Left ventricle myocardium inferior (tissue), 1 donor: ENCODE measurements at places on chromosomes 7 and 10.

DNA sequence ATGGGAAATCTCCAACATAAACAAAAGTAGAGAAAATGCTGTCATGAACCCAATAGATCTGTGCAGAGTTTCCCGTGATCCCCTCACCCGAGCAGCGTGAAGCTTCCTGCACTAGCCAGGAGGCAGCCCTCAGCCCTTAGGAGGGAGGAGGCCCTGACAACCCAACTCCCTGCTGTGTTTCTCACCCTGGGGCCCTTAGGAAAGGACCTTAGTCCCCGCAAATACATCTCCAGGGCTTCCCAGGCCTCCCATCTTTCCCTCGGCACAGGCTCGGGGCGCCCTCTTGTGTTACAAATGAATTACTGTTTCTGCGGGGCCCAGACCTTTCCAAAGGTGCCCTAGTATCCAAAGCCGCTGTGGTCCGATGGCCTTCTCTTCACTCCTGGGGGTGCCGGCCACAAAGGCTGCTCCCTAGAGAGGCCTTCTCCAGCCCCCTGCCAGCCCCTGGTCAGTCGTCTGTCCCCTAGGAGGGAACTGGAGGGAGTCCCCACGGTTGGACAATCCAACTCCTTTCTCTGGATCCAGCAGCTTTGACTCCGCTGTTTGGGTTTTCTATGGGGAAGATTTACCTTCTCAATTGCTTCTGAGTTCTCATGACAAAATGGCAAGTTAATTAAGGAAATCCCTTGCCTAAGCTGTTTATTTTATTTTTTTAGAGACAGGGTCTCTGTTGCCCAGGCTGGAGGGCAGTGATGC, 49.9 kb upstream of the SH2B2 start:
- no peak overlapping the region for H3K27ac ChIP-seq
- no peaks in the 10 kb centered on the region for H3K27me3 ChIP-seq
- DNase-seq = peak; percentile 50

GRCh38 chr10:1417574-1417973, 319.8 kb downstream of the ADARB2 start:
- H3K27me3 ChIP-seq = peaks cover 90% of the 10 kb centered on the region
- no peaks in the 10 kb centered on the region for H3K36me3 ChIP-seq
- H3K4me1 ChIP-seq = peaks cover 4% of the 10 kb centered on the region
- no peak overlapping the region for H3K27ac ChIP-seq
- DNase-seq = no peak
- no peak overlapping the region for H3K4me3 ChIP-seq

- no peak for DNase-seq
- H3K27me3 ChIP-seq = no peaks in the 10 kb centered on the region
- no peak overlapping the region for H3K4me3 ChIP-seq
- H3K4me1 ChIP-seq = no peaks in the 10 kb centered on the region
- no peaks in the 10 kb centered on the region for H3K36me3 ChIP-seq
Observed at GRCh38 chr7:46653848-46654247, 732.8 kb upstream of the IGFBP3 start.

GRCh38 chr10:50395271-50395670, 144.0 kb upstream of the ASAH2 start:
- no peak for DNase-seq
- no peak overlapping the region for H3K27ac ChIP-seq
- no peaks in the 10 kb centered on the region for H3K27me3 ChIP-seq
- H3K36me3 ChIP-seq = no peaks in the 10 kb centered on the region
- peaks cover 60% of the 10 kb centered on the region for H3K4me1 ChIP-seq

GRCh38 chr10:114839901-114840300, 18.3 kb downstream of the FHIP2A start:
- H3K36me3 ChIP-seq = peaks cover 96% of the 10 kb centered on the region
- H3K27me3 ChIP-seq = no peaks in the 10 kb centered on the region
- no peak for DNase-seq
- H3K27ac ChIP-seq = no peak overlapping the region
- no peak overlapping the region for H3K4me3 ChIP-seq

DNA sequence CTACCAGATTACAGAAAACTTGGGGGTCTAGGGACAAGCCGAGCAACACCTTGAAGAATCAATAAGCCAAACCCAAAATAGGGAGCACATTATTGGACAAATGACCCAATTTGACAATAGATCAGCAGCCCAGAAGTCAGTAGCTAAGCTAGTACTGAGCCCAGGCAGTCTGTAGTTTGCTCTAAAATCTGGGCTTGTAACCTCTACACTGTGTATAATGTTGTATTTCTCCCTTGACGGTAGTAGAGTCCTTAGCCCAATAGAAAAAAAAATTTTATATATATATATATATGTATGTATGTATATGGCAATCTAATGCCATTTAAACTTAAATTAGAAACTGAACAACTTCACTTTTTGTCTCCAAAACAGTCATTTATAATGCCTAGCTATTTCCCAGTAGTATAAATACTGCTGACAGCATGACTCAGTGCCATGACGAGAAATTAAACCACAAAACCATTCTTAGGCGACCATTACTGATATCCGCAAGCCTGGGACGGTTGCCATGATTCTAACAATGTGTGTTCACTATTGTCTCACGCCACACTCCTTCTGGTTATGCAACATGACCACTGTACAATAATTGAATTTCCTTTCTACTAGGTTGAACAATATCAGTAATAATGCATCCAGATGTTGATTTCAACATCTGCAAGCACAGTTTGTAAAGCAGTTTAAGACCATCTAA, 110.5 kb downstream of the IPMK start:
- no peak overlapping the region for H3K4me3 ChIP-seq
- DNase-seq = no peak
- no peaks in the 10 kb centered on the region for H3K36me3 ChIP-seq
- peaks cover 13% of the 10 kb centered on the region for H3K27me3 ChIP-seq

GRCh38 chr7:52897713-52898112, 137.7 kb upstream of the POM121L12 start:
- no peak for DNase-seq
- H3K27ac ChIP-seq = no peak overlapping the region

- H3K4me3 ChIP-seq = no peak overlapping the region
- H3K36me3 ChIP-seq = no peaks in the 10 kb centered on the region
- no peak for DNase-seq
- H3K27ac ChIP-seq = no peak overlapping the region
Observed at GRCh38 chr7:82105463-82105862, 335.6 kb upstream of the HGF start.

- H3K27me3 ChIP-seq = no peaks in the 10 kb centered on the region
- peaks cover 4% of the 10 kb centered on the region for H3K4me1 ChIP-seq
- no peak overlapping the region for H3K27ac ChIP-seq
- no peak overlapping the region for H3K4me3 ChIP-seq
Observed at GRCh38 chr10:94420516-94420915, 18.2 kb downstream of the TBC1D12 start.

- H3K36me3 ChIP-seq = no peaks in the 10 kb centered on the region
- peaks cover 7% of the 10 kb centered on the region for H3K4me1 ChIP-seq
- no peak overlapping the region for H3K27ac ChIP-seq
- H3K4me3 ChIP-seq = no peak overlapping the region
- no peak for DNase-seq
- no peaks in the 10 kb centered on the region for H3K27me3 ChIP-seq
Observed at GRCh38 chr10:61828788-61829187, 72.7 kb upstream of the ARID5B start.

GRCh38 chr10:48461623-48462481, 143.0 kb downstream of the ARHGAP22 start:
- no peak for DNase-seq
- H3K27ac ChIP-seq = no peak overlapping the region
- H3K4me3 ChIP-seq = no peak overlapping the region
- H3K27me3 ChIP-seq = peaks cover 15% of the 10 kb centered on the region
- H3K36me3 ChIP-seq = no peaks in the 10 kb centered on the region

- no peak for DNase-seq
- peak overlapping the region; percentile 92 for H3K27ac ChIP-seq
- H3K4me3 ChIP-seq = peak overlapping the region; percentile 73
- H3K36me3 ChIP-seq = peaks cover 12% of the 10 kb centered on the region
- H3K27me3 ChIP-seq = peaks cover 85% of the 10 kb centered on the region
Observed at GRCh38 chr7:35251606-35252310, 2.1 kb downstream of the TBX20 start.

DNA sequence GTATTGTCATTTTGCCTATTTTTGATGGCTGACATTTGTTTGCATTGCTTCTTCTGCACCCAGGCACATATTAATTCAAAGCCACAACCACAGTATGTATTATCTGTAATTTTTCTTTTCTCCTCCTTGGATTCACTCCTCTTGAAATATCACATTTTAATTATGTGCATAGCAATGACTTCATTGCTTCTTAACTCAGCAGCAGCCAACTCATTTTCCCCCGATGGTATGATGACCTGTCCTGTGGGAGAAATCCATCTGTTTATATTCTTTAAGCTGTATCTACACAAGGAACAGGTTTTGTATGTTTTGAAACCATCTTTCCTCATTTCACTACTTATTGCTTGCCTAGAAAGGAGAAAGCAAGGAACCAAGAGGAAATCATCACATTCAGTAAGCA, 588.8 kb downstream of the INHBA start:
- no peaks in the 10 kb centered on the region for H3K4me1 ChIP-seq
- no peak for DNase-seq
- H3K27ac ChIP-seq = no peak overlapping the region

DNA sequence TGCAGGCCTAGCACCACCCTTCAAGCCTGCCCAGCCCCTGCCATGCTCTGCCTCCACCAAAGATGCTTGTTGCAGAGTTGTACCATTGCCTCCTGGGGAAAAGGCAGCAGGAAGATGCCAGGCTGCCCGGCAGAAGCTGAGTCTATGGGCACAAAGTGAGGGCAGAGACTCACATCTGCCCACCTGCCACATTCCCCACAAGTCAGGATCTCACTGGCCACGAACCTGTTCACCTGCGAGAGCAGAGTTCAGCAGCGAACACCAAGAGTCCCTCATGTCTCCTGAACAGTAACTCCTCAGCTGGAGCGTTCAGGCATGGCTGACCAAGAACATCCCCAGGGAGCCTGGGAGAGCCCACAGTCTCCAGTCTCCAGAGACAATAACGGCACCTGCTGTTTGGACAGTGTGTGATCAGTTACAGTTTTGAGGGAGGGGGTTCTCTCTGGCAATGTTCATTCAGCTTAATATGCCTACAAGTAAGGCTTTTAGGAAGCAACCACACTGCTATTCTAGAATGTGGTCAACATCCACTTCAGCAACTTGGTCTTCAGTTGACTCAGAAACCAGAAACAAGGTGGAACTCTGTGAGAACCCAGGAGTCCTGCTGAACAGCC, 78.5 kb downstream of the GRID1 start:
- no peak overlapping the region for H3K4me3 ChIP-seq
- no peak overlapping the region for H3K27ac ChIP-seq
- H3K4me1 ChIP-seq = no peaks in the 10 kb centered on the region
- DNase-seq = no peak

DNA sequence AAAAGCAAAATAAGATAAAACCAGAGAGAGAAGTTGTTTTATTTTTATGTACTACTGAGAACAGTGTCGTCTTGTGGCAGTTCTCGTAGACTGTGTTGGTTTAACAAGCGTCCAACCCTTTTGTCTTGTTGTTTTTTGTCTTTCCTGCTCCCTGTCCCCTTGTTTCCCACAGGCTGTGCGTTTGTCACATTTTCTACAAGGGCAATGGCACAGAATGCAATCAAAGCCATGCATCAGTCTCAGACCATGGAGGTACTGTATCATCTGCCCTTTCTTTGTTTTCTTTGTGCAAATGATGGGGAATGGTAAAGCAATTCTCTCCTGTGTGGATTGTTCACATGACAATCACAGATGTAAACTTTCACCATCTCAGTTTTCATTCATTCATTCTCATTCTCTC, 248.8 kb downstream of the CELF2 start:
- peak overlapping the region; percentile 39 for H3K27ac ChIP-seq
- peaks cover 22% of the 10 kb centered on the region for H3K36me3 ChIP-seq
- H3K27me3 ChIP-seq = no peaks in the 10 kb centered on the region
- no peak overlapping the region for H3K4me3 ChIP-seq
- DNase-seq = no peak
- peaks cover 77% of the 10 kb centered on the region for H3K4me1 ChIP-seq

DNA sequence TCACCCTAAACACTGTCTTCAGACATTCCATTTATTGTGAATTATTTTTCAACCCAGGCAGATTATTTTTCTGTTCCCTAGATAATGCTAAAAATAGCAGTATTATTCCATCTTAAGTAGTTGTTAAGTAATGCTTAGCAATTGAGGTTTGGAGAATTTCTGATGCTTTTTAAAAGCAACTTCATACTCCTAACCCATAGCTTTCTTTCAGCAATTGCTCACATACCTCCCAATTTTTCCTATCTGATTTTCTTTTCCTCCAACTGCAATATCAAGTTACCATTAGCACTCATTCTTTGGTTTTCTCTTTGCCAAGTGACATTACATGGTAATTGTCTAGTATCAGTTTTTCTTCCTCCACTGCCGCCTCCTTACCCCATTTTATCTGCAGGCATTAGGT, 104.7 kb downstream of the GPR85 start:
- no peaks in the 10 kb centered on the region for H3K27me3 ChIP-seq
- peaks cover 50% of the 10 kb centered on the region for H3K4me1 ChIP-seq
- no peak overlapping the region for H3K4me3 ChIP-seq
- H3K27ac ChIP-seq = peak overlapping the region; percentile 82
- H3K36me3 ChIP-seq = no peaks in the 10 kb centered on the region

DNA sequence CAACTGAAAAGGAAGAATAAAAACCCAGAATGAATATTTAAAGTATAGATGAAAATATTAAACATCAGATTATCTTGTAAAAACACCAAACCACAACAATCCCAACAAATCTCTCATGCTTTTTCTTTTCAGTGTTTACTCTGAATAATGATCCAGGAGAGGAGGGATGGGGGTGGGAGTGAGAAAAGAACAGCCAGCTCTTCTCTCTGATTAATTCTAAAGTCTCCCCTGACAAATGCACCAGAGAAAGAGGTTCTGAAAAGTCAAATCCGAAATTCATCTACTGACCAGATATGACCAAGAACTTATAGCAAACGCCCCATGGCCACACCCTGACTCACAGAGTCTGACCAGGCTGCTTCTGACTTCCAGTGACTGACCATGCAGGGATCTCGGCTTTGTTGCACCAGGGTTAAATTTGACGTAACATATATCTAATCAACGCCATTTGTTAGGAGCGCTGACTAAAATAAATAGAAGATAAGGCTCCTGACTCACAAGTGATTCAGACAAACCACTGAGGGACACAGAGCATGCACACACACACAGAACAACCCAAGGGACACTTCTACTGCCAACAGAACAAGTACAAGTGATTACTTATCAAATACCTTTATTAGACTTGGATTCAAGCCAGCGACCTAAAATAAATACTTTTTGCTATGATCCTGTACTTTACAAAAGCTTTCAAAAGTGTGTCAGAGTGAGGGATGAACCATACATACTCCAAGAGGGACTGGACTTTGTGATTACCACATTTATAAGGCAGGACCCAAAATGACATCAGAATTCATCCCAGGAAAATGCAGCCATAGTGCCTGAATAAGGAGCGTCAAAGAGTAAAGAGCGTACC, 9.3 kb upstream of the SPOCK2 start:
- DNase-seq = no peak
- peaks cover 47% of the 10 kb centered on the region for H3K36me3 ChIP-seq
- H3K4me1 ChIP-seq = peaks cover 37% of the 10 kb centered on the region
- no peaks in the 10 kb centered on the region for H3K27me3 ChIP-seq
- peak overlapping the region; percentile 62 for H3K27ac ChIP-seq
- H3K4me3 ChIP-seq = no peak overlapping the region
